ENCODE measurements at places on chromosomes 6 and 20.

DNA sequence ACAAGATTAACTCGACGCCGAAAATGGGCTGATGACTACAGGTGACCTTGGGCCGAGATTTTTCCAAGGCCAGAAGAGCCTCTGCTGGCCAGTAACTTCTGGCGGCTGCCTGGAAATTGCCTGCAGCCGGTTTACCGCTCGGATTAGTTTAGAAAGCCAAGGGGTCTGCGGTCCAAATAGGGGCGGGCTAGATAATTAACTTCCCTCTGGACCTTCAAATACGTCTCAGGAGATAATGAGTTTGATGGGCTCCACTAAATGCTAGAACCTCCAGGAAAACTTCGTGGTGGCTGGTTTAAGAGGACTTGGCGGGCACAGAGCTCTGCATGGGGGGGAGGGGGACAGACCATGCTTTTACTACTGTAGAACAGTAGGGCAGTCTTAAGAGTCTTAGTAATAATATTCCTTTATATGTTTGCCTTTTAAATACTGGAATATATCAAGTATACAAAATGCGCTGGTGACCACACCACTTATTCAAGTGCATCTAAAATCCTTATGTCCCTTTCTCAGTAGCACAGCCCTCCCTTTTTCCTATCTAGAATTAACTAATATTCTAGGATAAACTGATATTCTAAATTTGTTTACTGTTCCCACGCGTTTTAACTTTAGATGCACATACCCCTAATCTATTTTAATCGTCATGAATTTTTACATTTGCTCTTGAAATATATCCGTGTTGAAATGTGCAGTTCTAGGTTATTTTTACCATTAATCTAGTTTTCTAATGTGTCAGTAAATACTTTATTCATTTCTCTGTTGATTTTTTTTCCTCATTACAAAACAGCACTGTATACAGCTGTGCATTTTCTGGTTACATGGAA lies 107.5 kb upstream of the PRSS16 start:
- peak; percentile 18 for DNase-seq

DNA sequence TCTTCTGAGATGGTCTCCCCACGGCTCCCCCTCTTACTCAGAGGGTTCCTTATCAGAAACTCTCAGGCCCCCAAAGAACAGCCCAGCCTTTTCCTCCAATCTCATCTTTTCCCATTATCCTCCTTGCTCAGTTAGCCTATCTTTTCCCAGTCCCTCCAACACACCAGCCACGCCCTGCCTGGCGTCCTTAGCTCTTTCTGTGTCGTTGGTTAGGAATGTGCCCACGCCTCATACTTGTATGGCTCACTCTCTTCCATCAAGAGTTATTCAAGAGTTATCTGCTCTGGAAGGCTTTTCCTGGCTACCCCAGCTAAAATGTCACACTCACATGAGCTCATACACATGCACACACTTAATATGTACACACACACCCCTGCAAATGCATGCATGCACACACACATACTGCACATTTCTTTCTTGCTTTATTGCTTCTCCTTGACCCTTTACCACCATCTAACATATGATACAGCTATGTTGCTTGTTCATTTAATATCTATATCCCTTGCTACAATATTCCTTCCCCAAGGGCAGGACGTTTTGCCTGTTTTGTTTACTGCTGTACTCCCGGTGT lies 37.6 kb downstream of the SLC2A10 start:
- DNase-seq = peak; percentile 32

- DNase-seq = no peak
These were observed 58.5 kb downstream of the CDK19 start for GRCh38 chr6:110756817-110757216.

GRCh38 chr20:37816003-37816402 lies 86.9 kb upstream of the VSTM2L start:
- no peak for DNase-seq

GRCh38 chr6:140636271-140636907 lies 1261.9 kb upstream of the CITED2 start:
- DNase-seq = no peak

- peak; percentile 57 for DNase-seq
These were observed 417.1 kb downstream of the BCKDHB start for GRCh38 chr6:80523531-80523997.

DNA sequence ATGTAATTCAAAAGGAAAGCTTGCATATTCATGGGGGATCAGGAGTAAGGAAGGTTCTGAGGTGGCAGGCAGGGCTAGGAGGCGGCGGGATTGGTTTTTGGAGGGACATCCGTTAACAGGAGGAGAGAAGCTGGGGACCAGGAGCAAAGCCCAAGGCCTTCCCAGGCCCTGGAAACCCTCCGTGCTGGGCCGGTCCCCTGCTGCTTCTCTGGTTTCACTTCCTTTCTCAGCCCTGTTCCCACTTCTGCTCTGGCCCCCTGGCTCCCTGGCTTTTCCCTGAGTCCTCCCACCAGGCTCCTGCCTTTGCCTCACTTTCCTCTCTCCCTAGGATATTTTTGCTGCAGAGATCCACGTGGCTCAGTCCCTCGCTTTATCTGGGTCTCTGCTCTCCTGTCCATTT lies 26.4 kb upstream of the SALL4 start:
- DNase-seq = no peak

GRCh38 chr20:60113024-60113724 lies 155.0 kb downstream of the CDH26 start:
- DNase-seq = no peak

DNA sequence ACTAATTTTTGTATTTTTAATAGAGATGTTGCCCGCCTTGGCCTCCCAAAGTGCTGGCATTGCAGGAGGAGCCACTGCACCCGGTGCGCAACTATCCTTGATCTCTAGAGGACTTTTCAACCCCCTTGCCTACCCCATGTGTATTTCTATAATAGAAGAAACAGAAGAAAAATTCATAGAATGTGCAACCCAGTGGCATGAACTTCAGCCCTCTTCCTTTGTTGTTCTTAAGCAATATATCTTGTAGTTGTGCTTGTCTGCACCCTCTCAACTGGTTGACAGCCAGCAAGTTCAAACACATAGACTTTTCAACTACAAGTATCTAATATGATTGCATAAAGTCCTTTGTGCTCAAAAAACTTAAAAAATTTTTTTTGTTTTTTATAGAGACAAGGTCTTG lies 72.3 kb upstream of the NCOA3 start:
- DNase-seq = peak; percentile 6

DNA sequence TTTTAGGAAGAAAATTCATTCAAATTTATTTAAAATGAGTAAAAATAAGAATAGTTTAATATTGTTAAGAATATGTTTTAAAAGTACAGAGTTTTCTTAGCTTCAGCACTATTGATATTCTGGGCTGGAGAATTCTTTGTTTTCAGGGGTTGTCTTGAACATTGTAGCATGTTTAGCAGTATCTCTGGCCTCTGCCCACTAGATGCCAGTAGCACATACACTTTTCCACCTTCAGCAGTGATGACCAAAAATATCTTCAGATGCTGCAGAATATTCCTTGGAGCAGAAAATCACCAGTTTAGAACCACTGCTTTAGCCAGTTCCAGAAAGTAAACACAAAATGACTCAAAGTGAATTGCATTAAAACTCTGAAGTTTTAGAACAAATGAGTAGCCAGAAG lies 19.4 kb upstream of the SDHAF4 start:
- peak; percentile 48 for DNase-seq

DNA sequence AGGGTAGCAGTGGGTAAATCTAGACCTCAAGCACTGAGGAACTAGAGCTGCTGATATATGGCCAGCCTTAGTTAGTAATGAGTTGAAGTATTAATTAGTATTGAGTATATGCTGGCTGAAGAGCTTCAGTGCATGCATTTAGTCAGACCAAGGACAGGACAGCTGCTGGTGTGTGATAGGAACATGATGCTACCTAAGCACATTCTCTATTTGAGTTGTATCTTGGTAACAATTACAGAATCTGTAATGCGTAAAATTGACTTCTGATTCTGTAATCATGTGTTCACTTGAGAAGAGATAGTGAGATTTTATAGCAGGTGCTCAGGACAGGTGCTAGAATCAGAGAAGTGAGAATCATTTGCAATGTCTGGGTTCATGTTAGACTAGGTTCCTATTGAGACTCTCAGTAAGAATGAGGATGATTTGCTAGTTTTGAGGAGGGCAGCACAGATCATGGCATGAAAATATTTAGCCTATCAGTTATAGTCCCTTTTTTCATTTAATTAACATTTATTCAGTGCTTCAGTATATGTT lies 369.4 kb upstream of the HS3ST5 start:
- no peak for DNase-seq

DNA sequence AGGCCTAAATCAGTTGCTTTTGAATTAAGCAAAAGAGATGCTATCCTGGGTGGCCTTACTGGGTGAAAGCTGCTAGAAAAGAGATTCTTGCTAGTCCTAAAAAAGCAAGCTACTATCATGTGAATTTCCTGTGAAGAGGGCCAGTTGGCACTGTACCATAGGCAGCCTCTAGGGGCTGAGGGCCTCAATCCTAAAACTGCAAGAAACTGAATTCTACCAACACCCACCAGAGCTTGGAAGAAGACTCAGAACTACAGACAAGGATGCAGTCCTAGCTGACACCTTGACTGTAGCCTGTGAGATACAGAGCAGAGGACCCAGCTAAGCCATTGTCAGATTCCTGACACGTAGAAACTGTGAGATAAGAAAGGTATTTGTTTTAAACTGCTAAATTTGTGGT lies 24.5 kb downstream of the CLIC5 start:
- DNase-seq = no peak

- peak; percentile 85 for DNase-seq
These were observed 99.1 kb downstream of the ARMC2 start for GRCh38 chr6:108947114-108947854.

DNA sequence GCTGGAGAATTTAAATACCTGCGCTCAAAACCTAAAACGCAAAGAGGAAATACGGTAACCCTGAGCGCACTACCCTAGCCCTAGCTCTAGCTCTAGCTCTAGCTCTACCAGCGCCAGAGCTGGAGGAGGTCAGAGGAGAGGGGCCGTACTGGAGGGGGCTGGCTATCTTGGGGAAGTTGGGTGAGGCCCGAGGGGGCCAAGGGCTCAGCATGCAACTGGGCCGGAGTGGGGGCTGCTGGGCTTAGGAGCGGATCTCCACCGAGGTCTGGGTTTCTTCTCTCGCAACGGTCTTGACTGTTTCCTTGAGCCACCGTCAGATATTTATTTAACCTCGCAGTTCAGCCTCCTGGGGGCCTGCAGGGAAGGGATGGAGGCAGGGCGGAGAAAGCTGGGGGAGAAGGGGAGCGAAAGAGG lies 91.0 kb downstream of the NCR2 start:
- DNase-seq = no peak

DNA sequence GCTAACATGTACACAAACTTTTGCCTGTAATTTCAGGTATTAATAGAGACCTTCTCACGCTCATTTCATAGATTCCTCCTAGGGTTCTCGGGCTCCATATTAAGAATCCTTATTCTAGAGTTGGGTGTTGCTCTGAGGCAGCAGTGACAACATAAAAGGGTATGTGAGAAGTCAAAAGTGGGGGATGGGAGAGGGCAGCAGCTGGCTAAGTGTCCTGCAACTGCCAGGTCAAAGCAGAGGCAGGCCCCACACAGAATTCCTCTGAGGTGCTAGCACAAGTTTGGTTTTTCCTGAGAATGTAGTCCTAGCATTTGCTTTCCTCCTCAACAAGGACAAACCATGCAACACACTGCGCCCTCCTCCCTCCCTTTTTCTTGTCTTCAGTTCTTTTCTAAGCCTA lies 4.6 kb downstream of the NSFL1C start:
- no peak for DNase-seq

DNA sequence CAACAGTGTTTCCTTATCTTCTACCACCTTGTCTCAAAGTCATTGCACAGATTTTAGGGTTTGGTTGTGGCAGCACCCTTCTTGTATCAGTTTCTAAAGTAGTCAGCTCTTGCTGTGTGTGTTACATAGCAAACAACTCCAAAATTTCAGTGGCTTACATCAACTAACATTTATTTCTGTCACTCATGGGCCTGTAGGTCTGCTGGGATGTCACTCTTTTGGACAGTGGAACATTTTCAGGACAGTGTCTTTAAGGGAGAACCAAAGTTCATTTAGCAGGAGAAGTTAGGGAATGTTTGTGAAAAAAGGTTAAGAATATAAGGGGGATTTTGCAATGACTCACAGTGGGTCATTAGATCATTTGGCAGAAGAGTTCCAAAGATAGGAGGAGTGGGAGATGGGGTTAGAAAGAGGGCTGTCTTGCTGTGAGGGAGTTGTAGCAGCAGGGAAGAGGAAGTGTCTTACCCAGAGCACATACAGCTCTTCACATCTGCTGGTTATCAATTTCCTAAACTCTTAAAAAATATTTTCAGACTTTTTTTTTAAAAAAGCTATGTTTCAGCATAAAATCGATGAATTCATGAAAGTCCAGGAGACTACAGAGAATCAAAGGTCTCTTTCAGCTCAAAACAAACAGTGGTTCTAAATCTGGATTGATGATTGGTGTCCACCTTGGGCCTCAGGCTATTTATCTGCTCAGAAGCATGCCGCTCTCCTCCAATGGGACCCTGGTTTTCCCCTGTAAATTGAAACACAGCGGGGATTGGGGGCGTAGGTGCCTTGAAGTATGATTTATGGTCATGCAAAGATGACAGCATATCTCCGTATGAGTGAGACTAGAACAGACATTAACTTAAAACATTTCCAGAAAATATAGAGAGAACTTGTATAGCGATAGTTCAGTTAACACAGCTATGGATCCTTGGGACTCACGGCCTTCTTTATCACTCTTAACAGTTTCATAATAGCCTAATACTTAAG lies 117.3 kb downstream of the B3GAT2 start:
- no peak for DNase-seq

DNA sequence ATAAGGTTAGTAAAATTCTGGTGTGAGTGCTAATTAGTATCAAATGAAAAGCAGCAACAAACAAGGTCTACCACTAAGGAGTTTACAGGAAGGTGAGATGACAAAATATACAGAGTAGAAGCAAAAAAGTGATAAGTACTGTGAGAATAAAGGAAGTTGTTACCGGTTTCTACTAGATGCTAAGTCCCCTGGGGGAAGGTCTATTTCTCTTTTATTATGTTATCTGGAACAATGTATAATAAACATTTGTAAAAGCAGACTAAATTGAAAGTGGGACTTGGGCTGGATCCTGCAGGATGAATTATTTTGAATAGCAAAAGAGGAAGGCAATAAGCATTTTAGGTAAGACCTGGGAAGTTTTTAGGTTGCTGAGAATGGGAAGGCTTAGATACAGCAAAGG lies 158.7 kb upstream of the SLC22A16 start:
- DNase-seq = no peak

- DNase-seq = no peak
These were observed 16.7 kb downstream of the VAPB start for GRCh38 chr20:58405504-58406291.

DNA sequence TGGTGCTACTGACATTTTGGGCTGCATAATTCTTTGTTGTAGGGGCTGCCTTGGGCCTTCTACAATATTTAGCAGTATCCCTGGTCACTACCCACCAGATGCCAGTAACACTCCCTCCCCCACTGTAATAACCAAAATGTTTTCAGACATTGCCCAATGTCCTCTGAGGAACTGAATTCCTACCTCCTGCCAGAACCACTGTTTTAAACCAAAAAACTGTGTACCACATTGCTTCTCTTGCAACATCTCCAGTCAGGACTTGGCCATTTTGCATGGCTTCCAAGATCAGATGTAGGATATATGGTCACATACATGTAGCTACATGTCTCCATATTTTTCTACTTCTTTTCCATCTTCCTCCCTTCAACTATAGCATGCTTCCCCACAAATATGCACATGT lies 97.4 kb upstream of the IFNGR1 start:
- peak; percentile 43 for DNase-seq

All from fibroblast of pulmonary artery (primary cell).